Activated gamma-delta T cell treated with Interleukin-2 at 50 U/mL for 16 hours (primary cell): ENCODE measurements at places on chromosomes 2 and 18.

DNA sequence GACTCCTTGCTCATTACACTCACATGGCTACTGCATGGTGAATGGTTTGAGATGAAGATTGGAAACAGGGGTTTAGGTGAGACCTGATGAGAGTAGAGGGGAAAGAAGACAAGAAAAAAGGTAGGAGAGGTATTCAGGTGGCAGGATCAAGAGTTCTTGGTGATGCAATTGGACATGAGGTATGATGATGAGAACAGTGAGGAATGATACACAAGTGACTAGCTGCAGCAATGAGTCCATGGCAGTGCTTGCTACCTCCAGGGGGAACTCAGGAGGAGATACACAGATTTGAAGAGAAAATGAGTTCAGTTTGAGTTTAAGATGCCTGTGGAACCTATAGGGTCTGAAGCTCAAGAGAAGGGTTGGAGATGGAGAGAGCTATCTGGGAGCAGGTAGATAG, 62.1 kb upstream of the NFE2L2 start:
- DNase-seq: no peak

- DNase-seq: no peak
Observed at GRCh38 chr18:58379443-58379842, 249.4 kb downstream of the ALPK2 start.

GRCh38 chr2:220078439-220078838, 451.0 kb downstream of the SLC4A3 start:
- no peak for DNase-seq

- no peak for DNase-seq
Observed at GRCh38 chr2:190540048-190540447, 5.5 kb upstream of the NEMP2 start.

GRCh38 chr2:16330012-16330411, 335.6 kb downstream of the CYRIA start:
- no peak for DNase-seq

DNA sequence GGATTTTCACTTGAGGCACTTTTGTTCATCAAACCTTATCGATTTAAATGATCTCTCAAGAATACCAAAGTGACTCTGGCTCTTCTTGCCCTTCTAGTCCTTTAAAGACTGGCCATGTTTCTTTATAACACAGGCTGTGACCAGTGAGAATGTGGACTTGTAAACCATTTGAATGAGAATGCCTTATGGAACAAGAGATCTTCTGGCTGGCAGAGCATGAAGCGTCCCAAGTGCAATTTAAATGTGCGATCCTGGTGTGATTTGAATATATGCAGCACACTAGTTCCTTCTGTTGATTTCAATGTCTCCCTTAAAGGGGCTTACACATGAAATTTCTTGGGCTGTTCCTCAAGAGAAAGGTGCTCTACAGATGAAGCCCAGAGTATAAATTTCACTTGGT, 262.4 kb upstream of the CCDC68 start:
- no peak for DNase-seq

GRCh38 chr2:227326783-227327182, 1.7 kb downstream of the MFF start:
- DNase-seq: no peak

DNA sequence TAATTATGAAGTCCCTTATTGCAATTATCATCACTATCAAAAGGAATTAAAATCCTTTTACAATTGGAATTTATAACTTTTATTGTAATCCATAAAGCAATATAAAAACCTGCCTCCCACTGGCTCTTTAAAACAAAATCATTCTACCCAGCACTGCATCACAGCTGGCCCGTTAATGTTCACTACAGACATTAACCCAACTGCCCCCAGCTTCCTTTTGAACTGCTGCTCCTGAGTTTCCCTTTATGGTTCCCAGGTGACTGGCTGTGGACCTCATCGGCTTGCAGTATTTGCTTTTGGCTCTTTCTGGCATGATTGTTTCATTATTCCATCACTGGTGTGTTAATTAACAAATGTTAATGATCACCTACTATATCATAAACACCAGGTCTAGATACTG, 535.6 kb downstream of the THSD7B start:
- no peak for DNase-seq

- DNase-seq: no peak
Observed at GRCh38 chr2:181536730-181537129, 79.5 kb downstream of the ITGA4 start.

DNA sequence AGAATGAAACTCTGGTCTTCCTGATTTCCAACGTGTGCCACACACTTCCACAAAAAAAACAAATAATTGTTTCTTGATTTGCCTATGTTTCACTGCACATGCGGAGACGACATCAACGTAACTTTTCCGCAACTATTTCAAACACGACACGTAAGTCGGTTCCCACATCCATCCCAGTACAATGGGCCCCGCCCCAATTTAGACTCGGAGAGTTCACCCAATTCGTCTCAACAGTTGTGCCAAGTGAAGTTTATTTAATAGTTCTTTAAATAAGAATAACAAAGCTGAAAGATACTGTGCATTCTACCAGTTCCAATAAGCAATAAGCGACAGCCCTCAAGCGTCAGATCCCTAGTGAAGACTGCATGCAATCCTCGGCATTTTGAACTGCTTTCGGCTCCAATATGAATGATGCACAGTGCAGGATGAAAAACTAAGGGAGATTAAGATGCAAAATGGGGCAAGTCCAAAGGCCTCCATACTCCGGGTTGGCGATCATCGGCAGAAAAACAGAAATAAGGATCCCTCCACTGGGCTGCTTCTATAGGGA, 664 bp downstream of the CCT4 start:
- DNase-seq: no peak

GRCh38 chr2:4992226-4992625, 700.0 kb upstream of the SOX11 start:
- DNase-seq: no peak

GRCh38 chr2:6181926-6182325, 489.7 kb downstream of the SOX11 start:
- no peak for DNase-seq

GRCh38 chr2:28868611-28869010, 1.5 kb downstream of the TRMT61B start:
- DNase-seq: no peak

DNA sequence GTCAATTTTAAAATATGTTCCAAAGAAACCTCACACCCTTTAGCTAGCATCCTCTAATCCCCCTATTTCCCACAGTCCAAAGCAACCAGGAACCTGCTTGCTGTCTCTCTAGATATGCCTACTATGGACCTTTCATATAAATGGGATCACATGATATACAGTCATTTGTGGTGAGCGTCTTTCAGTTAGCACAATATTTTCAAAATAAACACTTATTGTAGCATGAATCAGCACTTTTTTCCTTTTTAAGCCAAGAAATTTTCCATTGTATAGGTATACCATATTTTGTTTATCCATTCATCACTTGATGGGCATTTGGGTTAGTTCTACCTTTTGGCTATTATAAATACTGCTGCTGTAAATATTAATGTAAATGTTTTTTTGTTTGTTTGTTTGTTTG, 223.0 kb upstream of the DOK6 start:
- no peak for DNase-seq

DNA sequence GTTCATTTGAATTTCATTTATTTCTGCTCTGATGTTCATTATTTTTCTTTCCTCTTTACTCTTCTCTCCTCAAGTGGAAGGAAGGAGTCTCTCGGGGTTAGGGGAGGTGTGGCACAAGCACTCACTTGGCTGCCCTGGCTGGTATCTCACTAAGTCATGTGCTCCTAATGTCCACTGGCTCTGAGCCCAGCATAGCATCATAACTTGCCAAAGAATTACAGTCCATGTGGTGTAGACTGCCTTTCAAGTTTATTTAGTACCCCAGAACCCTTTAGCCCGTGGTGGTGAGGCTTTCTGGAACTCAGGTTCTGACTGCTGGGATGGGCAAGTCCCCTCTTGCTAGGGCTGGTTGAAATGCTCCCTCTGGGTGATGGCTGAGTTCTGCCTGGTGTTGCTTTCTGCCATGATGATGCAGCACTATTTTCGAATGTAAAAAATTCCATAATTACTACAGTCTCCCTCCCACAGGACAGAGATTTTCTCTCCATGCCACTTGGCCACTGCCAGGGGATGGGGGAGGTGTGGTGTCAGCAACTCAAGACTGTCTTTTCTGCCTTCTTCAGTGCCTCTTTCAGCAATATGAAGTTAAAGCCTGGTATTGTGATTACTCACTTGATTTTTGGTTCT, 22.2 kb downstream of the SPAG16 start:
- DNase-seq: no peak

DNA sequence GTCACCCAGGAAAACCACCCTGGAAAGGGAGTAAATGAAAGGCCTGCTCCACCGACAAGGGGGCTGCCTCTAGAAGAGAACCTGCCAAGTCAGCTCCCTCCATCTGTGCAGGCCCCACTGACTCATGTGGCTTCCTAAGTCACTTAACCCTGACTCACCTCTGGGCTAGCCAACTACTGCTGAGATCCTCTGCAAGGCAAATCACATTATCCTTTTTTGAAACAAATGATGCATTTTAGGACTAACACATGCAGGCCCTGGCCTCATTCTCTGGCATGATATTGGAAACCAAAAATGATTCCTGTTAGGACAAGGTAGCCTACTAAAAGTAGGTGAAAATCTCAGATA, 474.6 kb downstream of the EPHA4 start:
- DNase-seq: no peak

GRCh38 chr2:23689891-23690290, 237.0 kb downstream of the ATAD2B start:
- DNase-seq: no peak
